RPMI8226 (cell line): ENCODE measurements at places on chromosomes 2 and 18.

- peak; percentile 31 for DNase-seq
Measured at GRCh38 chr2:8408560-8409460, 273.0 kb upstream of the ID2 start.

GRCh38 chr18:36821681-36822080 is 7.1 kb downstream of the TPGS2 start:
- DNase-seq: no peak

DNA sequence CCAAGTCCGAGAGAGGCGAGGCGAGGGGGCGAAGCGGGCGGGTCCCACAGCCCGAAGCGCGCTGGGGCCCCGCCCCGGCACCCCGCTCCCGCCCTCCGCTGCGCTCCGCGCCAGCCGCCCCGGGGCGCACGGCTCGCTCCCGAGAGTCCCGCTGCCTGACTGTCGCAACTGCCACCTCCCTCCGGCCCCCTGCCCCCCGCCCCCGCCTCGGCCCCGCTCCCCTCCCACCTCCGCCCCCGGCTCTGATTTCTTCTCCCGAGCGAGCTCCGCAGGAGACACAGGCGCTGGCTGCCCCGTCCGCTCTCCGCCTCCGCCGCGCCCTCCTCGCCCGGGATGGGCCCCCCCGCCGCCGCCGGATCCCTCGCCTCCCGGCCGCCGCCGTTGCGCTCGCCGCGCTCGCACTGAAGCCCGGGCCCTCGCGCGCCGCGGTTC is at the start of gene WNT6:
Gene WNT6 (plus strand): TSS at position 250 of the 432 bp plus-strand sequence. CDS start 233 bp downstream, outside the sequence.
- no peak for DNase-seq

GRCh38 chr2:67201521-67201920 is 195.6 kb upstream of the ETAA1 start:
- no peak for DNase-seq

DNA sequence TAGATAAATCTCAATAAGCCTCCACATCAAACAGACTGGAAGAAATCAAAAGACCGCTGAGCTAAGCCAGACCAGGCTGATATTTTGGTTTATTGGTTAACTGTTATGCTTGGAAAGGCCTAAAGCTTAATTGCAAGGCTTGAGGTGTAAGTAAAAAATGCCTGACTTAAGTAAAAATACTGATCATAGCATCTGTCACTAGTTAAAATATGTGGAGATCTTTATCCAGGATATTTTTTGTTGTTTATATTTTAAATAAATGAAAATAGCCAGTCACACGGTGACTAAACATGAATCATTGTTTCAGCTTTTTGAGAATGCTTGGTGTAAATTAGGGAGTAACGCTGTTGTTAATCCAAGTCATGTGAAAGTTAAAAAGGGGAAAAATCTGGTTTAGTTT is 127.9 kb downstream of the THADA start:
- no peak for DNase-seq

DNA sequence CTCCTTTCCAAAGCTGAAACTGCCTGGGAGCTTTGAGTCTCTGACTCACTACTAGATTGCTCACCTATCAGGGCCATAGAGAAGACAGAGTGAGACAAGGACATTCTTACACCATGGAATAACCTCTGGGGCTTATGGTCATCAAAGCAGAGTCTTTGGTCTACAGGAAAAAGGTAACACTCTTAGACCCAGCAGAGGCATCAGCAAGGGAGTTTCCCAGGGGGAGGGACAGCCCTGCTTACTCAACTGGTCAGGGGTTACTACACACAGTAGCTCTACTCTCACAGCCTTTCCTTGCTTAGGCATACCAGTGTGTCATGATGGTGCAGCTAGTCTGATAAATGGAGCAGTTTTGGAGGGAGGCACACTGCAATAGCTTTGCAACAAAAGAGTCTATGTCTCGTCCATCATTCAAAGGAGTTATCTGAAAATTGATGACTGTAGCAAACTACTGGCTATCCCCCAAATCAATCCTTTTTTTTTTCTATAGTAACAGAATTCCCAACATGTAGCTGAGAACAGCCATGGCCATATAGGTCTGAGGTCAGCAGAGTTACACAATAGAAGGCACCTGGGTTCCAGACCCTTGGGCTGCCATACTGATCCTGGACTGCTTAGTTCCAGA is 22.4 kb upstream of the CD28 start:
- DNase-seq: no peak

DNA sequence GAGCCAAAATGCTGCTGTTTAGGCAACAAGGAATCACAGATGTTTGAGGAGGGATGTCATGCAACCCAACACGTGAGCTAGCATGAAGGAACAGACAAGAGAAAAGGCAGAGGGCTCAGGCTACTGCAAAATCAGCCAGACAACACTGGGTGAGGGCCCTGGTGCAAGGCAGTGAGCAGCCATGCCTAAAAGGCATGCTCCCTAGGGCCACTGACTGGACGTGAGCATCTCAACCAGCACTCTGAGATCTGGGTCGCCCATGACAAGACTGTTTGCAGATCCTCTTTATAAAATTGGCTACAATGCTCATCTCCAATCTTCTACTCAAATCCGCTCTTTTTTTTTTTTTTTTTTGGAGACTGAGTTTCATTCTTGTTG is 49.1 kb downstream of the KIAA2012 start:
- no peak for DNase-seq

- DNase-seq: no peak
Measured at GRCh38 chr2:240212425-240213225, 72.2 kb upstream of the OTOS start.

GRCh38 chr2:142824756-142825155 is 52.7 kb upstream of the KYNU start:
- DNase-seq: no peak

- no peak for DNase-seq
Measured at GRCh38 chr18:64149916-64150438, 1.1 kb upstream of the LINC00305 start.

DNA sequence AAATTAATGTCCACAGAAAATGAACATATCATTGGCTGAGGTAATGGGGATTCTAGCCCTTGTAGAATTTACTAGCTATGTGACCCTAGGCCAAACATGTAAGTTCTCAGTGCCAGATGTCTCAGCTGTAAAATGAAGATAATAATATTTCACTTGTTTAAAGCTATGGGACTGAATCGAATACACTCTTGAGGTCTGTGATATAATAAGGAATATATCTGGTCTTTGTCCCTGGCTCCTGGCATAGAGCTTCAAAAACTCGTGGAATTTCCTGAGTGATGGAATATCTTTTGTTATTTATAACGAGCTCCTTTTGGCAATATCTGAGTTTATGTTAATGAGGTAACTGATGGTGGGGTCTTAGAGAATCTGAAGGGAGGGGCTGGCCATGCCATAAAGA is 201.4 kb upstream of the CYP26B1 start:
- DNase-seq: no peak
